Stimulated activated CD4-positive, alpha-beta T cell treated with anti-CD3 and anti-CD28 coated beads, Interleukin-15, amount 100 ng/mL, for 1 hour (primary cell): ENCODE measurements at places on chromosomes 1 and 21.

DNA sequence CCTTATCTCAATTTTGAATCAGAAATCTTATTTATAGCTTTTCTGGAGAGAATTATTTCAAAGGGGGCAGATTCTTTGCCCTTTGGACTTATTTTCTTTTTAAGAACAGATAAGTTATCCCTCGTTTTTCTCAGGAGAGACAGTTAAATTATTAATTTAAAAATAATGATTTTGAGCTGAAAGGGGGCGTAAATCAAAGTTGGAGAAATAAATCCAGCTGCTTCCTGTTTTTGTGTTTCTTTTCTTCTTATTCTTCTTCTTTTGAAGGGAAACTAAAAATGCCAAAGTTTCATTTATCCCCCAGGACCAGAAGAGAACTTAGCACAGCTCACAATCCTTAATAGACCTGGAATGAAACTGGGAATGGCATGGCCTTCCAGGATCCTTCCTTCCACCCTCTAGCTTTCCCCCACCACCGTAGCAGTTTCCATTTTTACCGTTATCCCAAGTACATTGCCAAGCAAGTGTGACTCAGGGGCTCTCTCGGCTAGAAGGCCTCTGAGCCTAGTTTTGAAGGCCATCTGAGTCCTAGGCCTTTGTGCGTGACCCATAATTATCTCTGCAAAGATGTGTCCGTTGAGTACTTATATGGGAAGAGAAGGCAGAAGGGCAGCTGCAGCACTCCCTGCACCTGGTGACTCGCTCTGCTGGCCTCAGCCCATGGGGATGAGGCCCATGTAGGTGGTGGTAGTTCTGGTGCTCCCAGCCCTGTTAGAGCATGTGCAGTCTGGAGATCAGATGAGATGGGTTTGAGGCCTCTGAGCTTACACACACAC, 181.7 kb downstream of the ROR1 start:
- DNase-seq = no peak

GRCh38 chr21:42567861-42568260, 54.2 kb downstream of the SLC37A1 start:
- no peak for DNase-seq

DNA sequence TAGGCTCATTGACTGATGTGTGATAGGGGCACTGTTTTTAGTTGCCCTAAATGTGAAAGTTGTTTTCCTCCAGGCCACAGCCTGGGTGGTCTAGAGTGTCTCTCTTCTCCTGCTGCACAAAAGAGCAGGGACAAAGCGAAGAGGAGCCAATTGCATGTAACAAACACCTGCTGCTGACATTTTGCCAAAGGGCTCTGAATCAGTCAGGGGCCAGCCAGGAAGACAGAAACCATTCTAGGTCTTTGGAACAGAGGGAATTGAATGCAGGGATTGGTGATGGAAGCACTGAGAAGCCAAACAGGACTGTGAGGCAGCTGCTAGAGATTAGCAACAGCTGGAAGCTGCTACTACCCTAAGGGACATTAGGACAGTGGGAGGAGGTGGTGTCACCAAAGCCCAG, 185.3 kb upstream of the POU3F1 start:
- no peak for DNase-seq

DNA sequence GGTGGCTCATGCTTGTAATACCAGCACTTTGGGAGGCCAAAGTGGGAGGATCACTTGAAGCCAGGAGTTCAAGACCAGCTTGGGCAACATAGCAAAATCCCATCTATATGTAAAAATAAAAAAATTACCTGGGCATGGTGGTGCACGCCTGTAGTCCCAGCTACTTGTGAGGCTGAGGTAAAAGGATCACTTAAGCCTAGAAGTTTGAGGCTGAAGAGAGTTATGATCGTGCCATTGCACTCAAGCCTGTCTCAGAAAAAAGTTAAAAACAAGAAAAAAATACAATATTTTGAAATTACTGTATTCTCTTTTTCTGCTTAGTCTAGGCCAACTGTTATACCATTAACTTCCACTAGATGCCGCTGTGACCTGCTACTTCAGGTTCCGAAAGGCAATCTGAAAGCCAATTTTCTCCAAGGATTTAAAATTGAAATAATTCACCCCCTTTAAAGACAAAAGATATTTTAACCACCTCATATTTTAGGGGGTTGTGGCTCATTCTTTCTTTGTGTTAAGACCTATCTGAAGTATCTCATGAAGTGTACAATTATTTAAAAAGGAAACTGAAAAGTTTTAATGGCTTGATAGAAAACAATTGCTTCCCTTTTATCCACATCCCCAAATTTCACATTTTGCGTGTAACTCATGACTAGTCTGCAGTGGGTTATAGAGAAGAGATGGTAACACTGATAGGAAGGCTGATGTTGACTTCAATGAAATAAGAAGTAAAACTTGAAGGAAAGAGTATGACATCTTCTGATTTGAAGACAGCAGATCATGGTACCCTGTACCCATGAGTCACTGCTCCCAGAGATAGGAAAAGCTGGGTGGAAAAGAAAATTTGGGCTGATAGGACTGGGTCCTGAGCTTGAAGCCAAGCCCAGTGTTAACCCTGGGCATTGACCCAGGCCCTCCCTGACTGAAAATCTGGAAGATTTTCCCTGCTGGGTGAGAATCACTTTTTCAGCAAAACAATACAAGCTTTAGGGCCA, 24.4 kb upstream of the CLDN14 start:
- DNase-seq = no peak

GRCh38 chr21:35014302-35015041, 34.6 kb downstream of the RUNX1 start:
- no peak for DNase-seq
